ENCODE measurements at places on chromosomes 12 and 14.
A peak's percentile ranks its signal among the peaks of the same experiment; 100 is the strongest.

DNA sequence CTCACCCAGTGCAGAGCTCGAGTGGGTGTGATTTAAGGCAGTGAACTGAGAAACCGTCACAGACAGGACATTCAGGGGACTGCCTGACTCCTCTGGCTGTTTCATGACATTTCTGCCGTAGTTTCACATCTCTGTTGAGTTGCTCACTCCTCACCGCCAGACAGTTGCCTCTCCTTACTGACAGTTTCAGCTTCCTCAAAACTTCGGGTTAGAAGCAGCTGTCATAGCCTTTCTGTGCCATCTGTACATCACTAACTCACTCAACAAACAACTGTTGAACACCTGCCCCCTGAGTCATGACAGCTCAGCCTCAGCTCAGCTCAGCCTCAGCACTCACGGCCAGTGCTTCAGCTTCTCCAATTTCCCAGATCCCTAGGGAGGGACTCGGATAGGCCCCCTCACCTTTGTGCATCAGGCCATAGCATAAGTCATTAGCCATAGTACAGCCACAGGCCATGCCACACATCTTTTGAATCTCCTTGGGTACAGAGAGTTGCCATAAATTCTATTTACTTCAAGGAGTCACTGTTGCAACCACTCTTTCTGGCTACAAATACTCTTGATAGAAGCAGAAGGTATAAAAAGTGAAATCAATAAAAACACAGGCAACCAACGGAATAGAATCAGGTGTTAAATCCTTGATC is 6.2 kb upstream of the SLC15A4 start:
- DNase-seq = peak; percentile 40

- DNase-seq = no peak
These were observed 19.2 kb downstream of the SLC7A8 start for GRCh38 chr14:23164250-23164649.

DNA sequence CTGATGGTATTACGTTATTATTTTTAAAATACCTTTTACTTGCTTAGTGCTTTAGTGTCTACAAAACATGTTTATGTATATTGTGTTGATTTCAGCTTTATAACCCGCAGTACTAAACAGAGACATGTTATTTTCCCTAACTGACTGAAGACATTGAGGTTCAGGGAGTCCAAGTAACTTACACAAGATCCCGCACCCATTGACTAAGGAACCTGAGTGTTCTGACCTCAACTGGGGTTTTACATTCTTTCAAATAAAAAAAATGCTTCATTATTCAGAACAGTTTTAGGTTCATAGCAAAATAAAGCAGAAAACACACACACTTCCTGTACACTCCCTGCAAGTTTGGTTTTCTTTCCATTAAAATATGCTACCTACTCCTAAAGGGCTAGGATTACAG is 60.4 kb upstream of the METAP2 start:
- no peak for DNase-seq

GRCh38 chr12:68203460-68203875 is 22.1 kb downstream of the IL26 start:
- no peak for DNase-seq

- no peak for DNase-seq
These were observed 51.3 kb upstream of the PLBD1 start for GRCh38 chr12:14618983-14619382.

GRCh38 chr14:64209444-64210131 is 84.6 kb downstream of the ESR2 start:
- no peak for DNase-seq

DNA sequence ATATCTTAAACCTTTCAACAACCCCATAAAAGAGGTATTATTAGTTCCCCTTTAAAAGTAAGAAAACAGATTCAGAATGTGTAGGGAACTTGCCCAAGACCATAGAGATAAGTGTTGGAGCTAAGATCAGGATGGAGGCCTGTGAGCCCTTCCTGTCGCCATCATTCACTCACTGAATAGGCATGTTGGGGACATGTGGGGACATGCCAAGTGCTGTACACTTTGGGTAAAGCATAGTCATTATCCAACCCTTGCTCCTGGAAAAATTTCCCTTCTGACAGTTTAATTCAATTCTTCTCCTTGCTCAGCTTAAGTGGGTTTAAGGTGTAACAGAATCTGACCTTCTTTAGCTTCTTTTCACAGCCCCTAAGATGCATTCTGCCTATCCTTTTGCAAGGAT is 28.0 kb upstream of the C12orf42 start:
- DNase-seq = no peak

DNA sequence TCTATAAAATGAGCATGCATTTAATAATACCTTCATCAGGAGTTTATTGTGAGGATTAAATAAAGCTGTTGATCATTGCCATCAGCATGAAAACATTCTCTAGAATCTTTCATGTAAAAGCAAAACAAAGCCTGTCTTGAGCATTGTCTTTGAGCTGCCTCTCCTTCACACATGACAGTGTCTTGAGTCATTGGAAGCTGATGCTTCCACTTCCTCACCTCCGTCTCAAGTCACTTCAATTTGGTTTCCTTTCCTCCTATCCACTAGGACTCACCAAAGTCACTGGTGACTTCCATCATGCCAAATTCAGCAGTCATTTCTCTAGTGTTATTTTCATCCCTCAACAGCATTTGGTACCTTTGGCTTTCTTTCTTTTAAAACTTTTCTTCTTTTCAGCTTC is 31.6 kb upstream of the MYBPC1 start:
- no peak for DNase-seq

DNA sequence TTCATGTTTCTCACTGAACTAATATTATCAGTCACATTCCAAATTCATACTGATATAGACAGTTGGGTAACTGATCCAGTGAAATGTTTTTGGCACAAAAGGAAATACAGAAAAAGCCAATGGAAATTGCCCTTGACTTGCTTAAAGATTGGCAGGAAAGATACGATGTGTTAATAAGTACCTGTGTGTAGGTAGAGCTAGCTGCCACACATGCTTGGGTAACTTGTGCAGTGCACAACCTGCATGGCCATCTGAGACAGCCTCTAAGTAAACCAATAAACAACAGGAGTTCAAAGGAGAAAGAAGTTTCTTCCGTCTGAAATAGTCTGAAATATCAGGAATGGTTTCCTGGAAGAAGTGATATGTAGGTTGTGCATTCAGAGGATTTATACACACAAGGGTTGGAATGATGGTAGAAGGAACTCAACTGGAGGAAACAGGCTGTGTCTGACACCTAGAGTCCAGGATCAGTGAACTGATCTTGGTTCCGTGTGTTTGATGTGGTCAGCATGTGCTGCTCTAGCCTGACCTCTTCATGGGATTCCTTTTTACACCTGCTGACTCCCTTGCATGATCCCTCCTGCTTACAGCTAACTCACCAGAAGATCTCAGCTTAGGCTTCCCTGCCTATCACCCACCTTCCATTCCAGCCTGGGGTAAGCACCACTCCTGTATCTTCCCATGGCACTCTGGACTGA is 81.4 kb upstream of the KRR1 start:
- DNase-seq = no peak

GRCh38 chr14:47557894-47558293 is 117.5 kb downstream of the MDGA2 start:
- DNase-seq = no peak

DNA sequence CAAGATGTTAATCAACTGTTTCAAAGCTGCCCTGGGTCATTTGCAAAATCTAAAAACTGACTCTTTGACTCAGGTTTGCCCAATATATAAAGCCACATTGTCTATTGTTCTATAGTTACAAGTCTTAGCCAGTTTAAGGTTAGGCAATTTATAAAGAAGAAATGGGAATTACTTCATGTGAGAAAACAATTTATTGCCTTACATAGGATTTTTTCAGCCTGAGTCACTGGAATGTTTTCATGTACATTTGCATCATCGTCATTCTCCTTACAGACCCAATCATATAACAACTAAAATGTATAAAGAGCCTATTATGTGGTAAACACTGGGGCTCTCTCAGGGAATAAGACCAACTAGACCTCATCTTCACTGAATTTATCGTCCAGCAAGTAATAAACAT is 100.3 kb upstream of the PLEKHG7 start:
- no peak for DNase-seq

GRCh38 chr14:100660882-100661635 is 65.6 kb upstream of the DLK1 start:
- DNase-seq = no peak

DNA sequence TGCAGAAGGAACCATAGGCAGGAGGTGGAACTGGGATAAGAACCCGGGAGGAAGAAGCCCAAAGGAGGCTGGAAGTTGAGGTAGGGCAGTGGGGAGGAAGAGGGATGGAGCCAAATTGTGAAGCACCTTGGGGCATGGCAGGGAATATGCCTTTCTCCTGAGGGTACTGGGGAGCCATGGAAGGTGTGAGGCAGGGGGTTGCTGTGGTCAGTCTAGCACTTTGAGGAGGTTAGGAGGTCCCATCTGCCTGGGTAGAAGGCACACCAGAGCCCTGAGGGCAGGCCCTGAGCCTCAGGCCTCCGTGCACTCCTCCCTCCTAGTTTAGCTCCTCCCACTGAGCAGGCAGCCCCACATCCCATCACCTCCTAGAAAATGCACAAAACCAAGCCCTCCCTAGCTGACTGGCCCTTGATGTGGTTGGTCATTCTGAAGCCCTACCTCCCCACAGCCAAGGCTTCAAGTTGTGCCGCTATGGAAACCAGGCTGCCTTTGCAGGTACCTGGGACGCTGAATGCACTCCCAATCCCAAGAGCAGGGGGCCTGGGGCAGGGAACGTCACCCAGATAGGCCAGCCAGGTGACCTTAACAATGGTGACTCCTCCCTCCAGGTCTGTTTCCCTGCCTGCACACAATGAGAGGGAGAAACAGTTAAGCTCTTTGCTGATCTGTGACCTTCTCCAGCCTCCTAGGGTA is 15.1 kb downstream of the PHETA1 start:
- DNase-seq = no peak

- no peak for DNase-seq
These were observed 324.0 kb downstream of the TMEM117 start for GRCh38 chr12:44159862-44160261.

DNA sequence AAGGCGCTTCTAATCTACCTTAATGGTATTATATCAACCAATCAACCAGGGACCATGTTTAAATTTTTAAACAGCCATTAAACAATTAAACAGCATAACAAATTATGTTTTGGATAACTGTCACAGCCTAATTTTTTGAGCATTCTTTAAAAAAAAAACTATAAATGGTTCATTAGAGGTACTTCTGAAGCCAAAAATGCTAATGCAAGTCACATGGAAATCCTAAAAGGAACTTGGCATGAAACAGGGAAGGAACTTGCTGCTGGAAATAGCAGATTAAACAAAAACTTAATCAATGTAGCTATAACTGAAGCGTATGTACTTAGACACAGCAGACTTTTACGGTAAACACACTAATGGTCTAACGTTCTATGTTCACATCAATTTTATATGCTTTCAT is 190.2 kb upstream of the BTG1 start:
- no peak for DNase-seq
